Heart left ventricle (tissue), 16 donors: ENCODE measurements at places on chromosomes 13 and 19. TPM values are rescaled to one million over a fixed set of nuclear protein-coding genes. Genes with fewer than 3 reads are reported as not detected.

DNA sequence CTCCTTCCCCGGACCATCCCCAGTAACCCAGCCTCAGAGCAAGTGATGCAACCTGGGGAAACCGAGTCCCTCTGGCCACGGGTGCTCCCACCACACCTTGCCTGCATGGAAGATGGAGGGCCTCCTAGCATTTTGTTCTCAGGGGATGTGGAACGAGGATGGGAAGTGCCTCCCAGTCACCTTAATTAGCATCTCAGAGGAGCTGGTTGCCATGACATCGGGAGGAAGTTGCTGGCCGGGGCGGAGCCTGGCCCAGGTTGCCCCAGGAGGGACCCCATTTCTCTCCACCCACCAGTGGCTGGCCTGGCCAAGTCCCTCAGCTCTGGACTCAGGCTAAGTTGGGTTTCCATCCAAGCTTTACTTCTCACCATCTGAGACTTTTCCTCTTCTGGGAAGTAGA, 24.1 kb upstream of the PTPRS start:
- H3K4me1 ChIP-seq: no peaks in the 10 kb centered on the region
- H3K27me3 ChIP-seq: no peaks in the 10 kb centered on the region
- no peak overlapping the region for H3K4me3 ChIP-seq

The DACH1 gene
- total RNA-seq: 3.8 TPM

- no peak overlapping the region for H3K4me3 ChIP-seq
- no peak overlapping the region for H3K27ac ChIP-seq
- peaks cover 9% of the 10 kb centered on the region for H3K36me3 ChIP-seq
- H3K27me3 ChIP-seq: no peaks in the 10 kb centered on the region
- DNase-seq: no peak
These were observed 138.5 kb downstream of the KLF12 start for GRCh38 chr13:73995736-73996135.

The CYP2A7 gene
- total RNA-seq: not detected

DNA sequence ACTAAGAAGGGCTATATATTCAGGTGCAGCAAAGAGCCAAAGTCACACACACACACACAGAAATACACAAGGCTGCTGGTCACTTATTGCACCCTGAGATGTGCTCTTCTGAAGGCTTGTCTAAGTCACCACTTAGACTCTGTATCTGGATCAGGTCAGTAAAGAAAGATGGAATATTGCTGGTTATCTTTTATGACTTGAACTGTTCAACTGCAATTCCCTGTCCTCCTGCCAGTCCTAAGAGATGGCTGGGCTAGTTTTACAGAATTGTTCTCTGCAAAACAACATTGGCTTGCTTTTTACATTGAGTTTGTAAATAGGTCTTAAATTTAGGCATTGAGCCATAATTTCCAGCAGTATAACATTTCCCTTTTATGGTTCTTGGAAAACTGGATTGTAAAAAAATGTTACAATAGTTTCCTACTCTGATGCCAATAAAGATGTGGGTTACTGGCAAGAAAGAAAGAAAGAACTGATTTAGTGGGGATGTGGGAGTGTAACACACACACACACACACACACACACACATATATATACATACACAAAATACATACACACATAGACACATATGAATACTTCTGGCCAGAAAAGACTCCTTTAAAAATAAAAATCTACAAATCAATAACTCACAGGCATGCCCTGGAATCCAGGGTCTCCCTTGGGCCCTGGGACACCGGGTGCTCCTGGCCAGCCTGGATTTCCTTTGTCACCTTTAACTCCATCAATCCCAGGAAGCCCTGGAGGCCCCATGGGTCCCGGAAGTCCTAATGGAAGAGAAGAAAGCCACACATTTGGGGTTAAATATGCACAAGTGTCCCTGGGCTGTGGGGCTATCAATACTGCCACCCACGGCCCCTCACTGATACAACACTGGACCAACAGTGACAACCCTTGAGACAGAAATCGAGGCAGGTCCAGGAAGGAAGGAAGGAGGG, 137.7 kb downstream of the COL4A1 start:
- H3K4me3 ChIP-seq: no peak overlapping the region
- H3K36me3 ChIP-seq: peaks cover 40% of the 10 kb centered on the region
- H3K27me3 ChIP-seq: no peaks in the 10 kb centered on the region
- H3K27ac ChIP-seq: no peak overlapping the region
- DNase-seq: no peak
- H3K4me1 ChIP-seq: no peaks in the 10 kb centered on the region

The LEUTX gene
- not detected for total RNA-seq

DNA sequence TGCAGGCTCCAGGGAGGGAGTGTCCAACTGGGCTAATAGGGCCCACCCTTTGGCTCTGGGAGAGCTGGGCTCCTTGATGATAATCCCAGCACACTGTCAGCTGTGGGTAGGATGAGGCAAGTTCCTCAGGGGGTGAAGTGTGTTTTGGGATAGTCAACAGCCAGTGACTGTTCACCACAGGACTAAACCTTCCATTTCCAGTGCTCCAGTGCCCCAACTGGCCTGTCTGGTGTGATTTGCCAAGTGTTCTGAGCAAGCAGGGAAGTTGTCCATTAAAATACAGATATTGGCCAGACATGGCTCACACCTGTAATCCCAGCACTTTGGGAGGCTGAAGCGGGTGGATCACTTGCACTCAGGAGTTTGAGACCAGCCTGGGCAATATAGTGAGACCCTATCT, 150.9 kb downstream of the TM9SF2 start:
- no peaks in the 10 kb centered on the region for H3K27me3 ChIP-seq
- no peaks in the 10 kb centered on the region for H3K36me3 ChIP-seq
- DNase-seq: no peak
- H3K4me3 ChIP-seq: no peak overlapping the region
- H3K4me1 ChIP-seq: no peaks in the 10 kb centered on the region
- H3K27ac ChIP-seq: no peak overlapping the region

The SHD gene
- total RNA-seq: not detected

- no peak for DNase-seq
- H3K4me1 ChIP-seq: peaks cover 4% of the 10 kb centered on the region
- no peaks in the 10 kb centered on the region for H3K27me3 ChIP-seq
- no peaks in the 10 kb centered on the region for H3K36me3 ChIP-seq
These were observed 8.2 kb upstream of the SUCLA2 start for GRCh38 chr13:48009284-48009683.

GRCh38 chr13:110748271-110748670, 34.8 kb downstream of the ING1 start:
- no peaks in the 10 kb centered on the region for H3K4me1 ChIP-seq
- no peak overlapping the region for H3K27ac ChIP-seq
- no peaks in the 10 kb centered on the region for H3K36me3 ChIP-seq

DNA sequence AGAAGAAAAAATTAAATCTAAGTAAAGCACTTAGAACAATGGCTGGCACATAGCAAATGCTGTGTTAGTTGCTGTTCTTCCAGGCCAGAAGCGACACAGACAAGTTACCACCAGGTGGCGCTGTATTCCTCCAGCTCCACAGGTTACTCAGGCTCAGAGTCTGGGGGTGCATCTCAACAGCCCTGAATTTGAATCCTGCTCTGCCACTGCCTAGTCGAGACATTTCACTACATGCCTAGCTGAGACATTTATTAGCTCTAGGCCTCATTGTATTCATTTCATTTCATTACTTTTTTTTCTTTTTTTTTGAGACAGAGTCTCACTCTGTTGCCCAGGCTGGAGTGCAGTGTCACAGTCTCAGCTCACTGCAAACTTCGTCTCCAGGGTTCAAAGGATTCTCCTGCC, 16.4 kb upstream of the CYP2B6 start:
- H3K27me3 ChIP-seq: no peaks in the 10 kb centered on the region
- DNase-seq: peak; percentile 42
- no peak overlapping the region for H3K27ac ChIP-seq
- H3K4me3 ChIP-seq: no peak overlapping the region
- H3K36me3 ChIP-seq: no peaks in the 10 kb centered on the region
- H3K4me1 ChIP-seq: no peaks in the 10 kb centered on the region

GRCh38 chr13:48862572-48862971, 113.1 kb upstream of the FNDC3A start:
- no peaks in the 10 kb centered on the region for H3K27me3 ChIP-seq
- H3K4me1 ChIP-seq: no peaks in the 10 kb centered on the region
- H3K27ac ChIP-seq: peak overlapping the region; percentile 22

- no peak overlapping the region for H3K4me3 ChIP-seq
- no peak for DNase-seq
- no peaks in the 10 kb centered on the region for H3K36me3 ChIP-seq
- H3K27me3 ChIP-seq: no peaks in the 10 kb centered on the region
These were observed 8.7 kb upstream of the SBNO2 start for GRCh38 chr19:1182727-1183126.

- DNase-seq: no peak
- H3K27ac ChIP-seq: no peak overlapping the region
- H3K4me3 ChIP-seq: no peak overlapping the region
- no peaks in the 10 kb centered on the region for H3K4me1 ChIP-seq
- H3K27me3 ChIP-seq: no peaks in the 10 kb centered on the region
- no peaks in the 10 kb centered on the region for H3K36me3 ChIP-seq
These were observed 4.4 kb downstream of the FFAR1 start for GRCh38 chr19:35352177-35352447.

The ZNF497 gene
- total RNA-seq: 0.46 TPM

The FCAR gene
- total RNA-seq: not detected

DNA sequence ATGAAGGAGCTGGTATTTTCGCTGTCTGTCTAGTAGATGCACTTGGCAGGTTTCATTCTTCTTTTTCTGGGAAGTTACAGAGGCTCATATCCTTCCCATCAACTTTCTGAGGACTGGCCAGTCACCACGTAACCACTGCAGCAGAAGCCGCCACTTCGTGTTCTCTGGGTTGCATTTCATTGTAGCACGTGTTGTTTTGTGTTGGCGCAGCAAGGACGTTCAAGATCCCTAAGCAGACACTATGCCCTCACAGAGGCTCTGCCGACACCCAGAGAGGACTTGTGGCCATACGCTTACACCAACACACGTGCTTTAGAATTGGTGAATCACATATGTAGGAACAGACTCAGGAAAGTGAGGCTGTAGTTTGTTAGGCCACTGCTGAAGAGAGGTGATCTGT, 42.2 kb upstream of the TEX29 start:
- peak overlapping the region; percentile 68 for H3K27ac ChIP-seq
- H3K36me3 ChIP-seq: peaks cover 78% of the 10 kb centered on the region
- H3K4me1 ChIP-seq: peaks cover 34% of the 10 kb centered on the region
- no peak for DNase-seq
- H3K4me3 ChIP-seq: no peak overlapping the region

GRCh38 chr19:42276284-42276683, 7.2 kb downstream of the CIC start:
- no peaks in the 10 kb centered on the region for H3K27me3 ChIP-seq
- no peaks in the 10 kb centered on the region for H3K36me3 ChIP-seq
- no peak for DNase-seq
- H3K27ac ChIP-seq: peak overlapping the region; percentile 46
- H3K4me1 ChIP-seq: peaks cover 68% of the 10 kb centered on the region
- no peak overlapping the region for H3K4me3 ChIP-seq

DNA sequence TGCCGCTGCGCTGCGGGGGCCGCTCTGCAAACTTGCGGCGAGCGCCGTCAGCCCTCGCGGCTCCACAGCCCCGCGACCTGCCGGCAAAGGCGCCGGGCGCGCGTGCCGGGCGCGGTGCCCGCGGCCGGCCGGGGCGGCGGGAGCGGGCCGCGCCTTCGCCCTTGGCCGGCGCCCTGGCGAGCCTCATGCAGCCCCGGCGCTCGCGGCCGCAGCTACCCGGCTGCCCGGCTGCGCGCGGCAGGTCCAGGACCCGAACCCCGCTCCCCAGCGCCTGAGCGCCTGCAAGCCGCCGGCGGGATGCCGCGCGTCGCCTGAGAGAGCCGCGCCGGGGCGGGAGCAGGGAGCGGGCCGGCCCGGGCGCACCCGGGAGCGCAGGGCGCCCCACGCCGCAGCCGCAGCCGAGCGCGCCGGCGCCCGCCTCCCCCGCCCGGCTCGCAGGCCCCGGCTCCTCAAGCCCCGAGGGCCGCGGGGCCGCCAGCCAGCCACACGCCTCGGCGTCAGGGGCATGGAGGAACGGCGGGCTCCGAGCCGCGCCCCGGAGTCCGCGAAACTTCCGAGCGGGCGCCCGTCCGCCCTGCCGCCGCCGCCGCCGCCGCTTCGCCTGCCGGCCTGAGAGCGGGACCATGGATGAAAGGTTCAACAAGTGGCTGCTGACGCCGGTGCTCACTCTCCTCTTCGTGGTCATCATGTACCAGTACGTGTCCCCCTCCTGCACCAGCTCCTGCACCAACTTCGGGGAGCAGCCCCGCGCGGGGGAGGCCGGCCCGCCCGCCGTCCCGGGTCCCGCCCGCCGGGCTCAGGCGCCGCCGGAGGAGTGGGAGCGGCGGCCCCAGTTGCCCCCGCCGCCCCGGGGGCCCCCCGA, 564 bp downstream of the HS6ST3 start:
- H3K4me3 ChIP-seq: peak overlapping the region; percentile 52
- peaks cover 14% of the 10 kb centered on the region for H3K27me3 ChIP-seq
- H3K27ac ChIP-seq: no peak overlapping the region

- no peak overlapping the region for H3K27ac ChIP-seq
- no peak overlapping the region for H3K4me3 ChIP-seq
- H3K36me3 ChIP-seq: no peaks in the 10 kb centered on the region
- H3K27me3 ChIP-seq: no peaks in the 10 kb centered on the region
- DNase-seq: no peak
These were observed 61.8 kb downstream of the ZNF136 start for GRCh38 chr19:12224676-12225075.

- no peaks in the 10 kb centered on the region for H3K27me3 ChIP-seq
- DNase-seq: no peak
- H3K4me1 ChIP-seq: no peaks in the 10 kb centered on the region
- no peak overlapping the region for H3K27ac ChIP-seq
- H3K36me3 ChIP-seq: no peaks in the 10 kb centered on the region
These were observed 268.2 kb upstream of the MAB21L1 start for GRCh38 chr13:35744566-35745178.

DNA sequence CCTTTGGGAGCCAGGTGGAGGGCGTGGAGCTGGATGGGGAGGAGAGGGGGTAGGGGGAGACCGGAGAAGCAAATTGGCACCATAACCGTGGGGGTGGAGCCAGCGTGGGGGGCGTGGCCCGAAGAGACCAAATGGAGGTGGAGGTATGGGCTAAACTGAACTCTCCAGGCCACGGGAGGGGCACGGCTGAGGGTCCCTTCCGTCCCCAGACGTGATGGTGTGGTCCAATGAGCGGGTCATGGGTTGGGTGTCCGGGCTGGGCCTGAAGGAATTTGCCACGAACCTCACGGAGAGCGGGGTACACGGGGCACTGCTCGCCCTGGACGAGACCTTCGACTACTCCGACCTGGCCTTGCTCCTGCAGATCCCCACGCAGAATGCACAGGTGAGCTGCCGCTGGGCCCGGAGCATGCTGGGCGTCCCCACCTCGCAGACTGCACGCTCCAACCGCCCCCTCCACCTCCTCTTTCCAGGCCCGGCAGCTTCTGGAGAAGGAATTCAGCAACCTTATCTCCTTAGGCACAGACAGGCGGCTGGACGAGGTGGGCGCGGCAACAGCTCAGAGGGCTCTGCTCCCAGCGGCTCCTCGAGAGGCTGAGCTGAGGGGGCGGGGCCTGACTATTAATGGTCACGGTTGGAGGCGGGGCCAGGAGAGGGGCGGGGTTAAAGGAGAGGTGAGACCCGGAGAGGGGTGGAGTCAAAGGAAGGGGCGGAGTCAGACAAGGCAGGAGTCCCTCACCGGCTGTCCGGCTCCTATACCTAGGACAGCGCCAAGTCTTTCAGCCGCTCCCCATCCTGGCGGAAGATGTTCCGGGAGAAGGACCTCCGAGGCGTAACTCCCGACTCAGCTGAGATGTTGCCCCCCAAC, 6.2 kb downstream of the HRC start:
- peak overlapping the region; percentile 92 for H3K4me3 ChIP-seq
- no peaks in the 10 kb centered on the region for H3K36me3 ChIP-seq
- DNase-seq: peak; percentile 98
- H3K27me3 ChIP-seq: no peaks in the 10 kb centered on the region
- H3K27ac ChIP-seq: peak overlapping the region; percentile 99

The ZNF177 gene
- 1.6 TPM for total RNA-seq
